HTR-8/SVneo (cell line): ENCODE measurements at places on chromosomes 6 and 20.

GRCh38 chr6:6931071-6932025 lies 176.4 kb upstream of the RREB1 start:
- DNase-seq, result no peak

- DNase-seq, result no peak
Observed at GRCh38 chr6:347232-347631, 44.3 kb upstream of the IRF4 start.

GRCh38 chr6:16840291-16840690 lies 79.0 kb upstream of the ATXN1 start:
- DNase-seq, result no peak

DNA sequence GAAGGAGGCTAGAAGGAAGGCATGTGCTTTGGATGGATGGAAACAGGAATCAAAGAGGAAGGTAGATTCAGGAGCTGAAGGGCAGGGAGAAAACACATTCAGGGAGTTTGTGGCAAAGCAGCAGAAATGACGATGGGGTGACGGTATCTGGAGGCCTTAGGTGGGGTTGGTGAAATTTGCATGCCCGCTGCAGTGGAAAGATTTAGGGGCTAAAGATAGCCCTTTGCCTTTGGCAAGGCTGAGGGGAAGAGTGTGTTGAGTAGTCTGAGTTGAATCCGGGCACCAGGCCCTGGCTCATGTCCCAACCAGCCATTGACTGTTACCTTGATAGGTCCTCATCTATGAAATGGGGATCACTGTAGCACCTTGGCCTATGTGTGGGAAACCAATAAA lies 1.3 kb downstream of the GZF1 start:
- no peak for DNase-seq

DNA sequence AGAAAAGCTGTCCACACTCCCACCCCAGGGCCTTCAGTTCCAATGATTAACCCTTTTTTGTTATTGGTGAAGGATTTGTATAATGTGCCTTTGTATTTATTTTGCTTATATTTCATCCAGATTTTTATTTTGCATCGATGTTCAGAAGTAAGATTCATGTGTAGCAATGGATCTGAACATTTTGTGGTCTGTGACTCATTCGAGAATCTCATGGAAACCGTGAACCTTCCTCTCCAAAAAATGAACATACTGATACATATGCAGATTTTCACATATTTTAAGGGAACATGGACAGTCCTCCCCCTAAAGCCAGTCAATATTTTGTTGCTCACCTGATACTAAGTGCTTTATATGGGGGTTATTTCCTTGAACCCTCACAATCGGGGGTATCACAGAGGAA lies 421.8 kb upstream of the SOX4 start:
- DNase-seq, result no peak

GRCh38 chr6:9412951-9413559 lies 977.7 kb upstream of the SLC35B3 start:
- peak; percentile 19 for DNase-seq

DNA sequence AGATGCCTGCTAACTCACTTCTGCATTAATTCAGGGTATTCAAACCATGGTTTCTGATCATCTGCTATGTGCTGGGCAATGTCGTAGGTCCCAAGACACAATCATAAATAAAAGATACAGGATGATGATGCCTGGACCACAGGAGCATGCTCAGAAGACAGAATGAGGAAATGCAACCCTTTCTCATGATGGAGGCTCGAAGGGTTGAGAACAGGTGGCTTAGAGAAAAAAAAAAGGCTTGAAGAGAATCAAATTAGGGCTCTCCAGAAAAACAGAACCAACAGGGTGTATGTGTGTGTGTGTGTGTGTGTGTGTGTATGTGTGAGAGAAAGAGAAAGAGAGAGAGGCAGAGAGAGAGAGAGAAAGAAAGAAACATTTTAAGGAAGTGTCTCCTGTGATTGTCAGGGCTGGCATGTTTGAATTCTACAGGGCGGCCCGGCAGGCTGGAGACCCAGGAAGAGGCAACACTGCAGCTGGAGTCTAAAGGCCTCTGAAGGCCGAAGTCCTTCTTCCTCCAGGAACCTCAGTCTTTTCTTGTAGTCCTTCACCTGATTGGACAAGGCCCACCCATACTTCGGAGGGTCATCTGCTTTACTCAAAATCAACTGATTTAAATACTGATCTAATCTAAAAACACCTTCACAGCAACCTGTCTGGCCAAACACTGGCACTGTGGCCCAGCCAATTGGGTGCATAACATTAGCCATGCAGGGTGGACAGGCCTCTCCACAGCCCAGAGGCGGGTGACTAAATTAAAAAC lies 143.8 kb downstream of the ERMARD start:
- DNase-seq, result no peak

- no peak for DNase-seq
Observed at GRCh38 chr6:20610636-20611370, 76.5 kb downstream of the CDKAL1 start.

DNA sequence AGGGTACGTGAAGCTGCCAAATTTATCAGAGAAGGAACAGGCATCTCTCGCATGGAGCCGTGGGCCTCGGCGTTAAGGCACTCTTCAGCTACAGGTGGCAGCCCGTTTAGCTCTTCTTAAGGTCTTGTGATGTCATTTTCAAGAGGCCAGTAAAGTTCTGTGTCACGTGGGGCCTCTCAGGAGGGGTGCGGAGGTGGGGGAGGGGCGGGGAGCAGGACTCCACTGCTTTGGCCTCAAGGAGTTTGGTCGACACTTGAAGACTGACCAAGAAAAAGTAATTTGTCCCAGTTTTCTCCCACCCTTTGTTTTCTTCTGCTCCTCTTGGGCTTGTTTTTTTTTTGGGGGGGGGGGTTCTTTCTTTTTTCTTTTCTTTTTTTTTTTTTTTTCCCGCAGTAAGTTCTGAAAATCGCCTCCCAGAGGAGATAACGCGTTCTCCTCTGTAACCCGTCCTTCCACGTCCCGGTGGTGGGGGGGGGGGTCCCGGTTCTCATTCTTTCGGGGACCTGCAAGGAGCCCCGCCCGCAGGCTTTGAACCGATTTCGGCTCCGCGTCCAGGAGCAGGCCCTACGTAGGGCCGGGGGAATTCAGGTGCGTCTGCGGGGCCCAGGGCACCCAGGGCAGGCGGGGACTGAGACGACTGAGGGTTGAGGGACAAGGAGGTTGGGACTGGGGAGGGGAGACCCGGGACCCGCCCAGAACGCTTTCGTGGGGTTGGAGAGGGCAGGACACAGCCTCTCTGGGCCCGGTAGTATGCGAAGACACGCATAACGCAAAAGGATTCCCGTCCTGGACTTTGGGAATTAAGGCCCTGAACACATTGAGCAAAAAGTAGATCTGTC lies 26.0 kb downstream of the GPX6 start:
- DNase-seq, result peak; percentile 86

DNA sequence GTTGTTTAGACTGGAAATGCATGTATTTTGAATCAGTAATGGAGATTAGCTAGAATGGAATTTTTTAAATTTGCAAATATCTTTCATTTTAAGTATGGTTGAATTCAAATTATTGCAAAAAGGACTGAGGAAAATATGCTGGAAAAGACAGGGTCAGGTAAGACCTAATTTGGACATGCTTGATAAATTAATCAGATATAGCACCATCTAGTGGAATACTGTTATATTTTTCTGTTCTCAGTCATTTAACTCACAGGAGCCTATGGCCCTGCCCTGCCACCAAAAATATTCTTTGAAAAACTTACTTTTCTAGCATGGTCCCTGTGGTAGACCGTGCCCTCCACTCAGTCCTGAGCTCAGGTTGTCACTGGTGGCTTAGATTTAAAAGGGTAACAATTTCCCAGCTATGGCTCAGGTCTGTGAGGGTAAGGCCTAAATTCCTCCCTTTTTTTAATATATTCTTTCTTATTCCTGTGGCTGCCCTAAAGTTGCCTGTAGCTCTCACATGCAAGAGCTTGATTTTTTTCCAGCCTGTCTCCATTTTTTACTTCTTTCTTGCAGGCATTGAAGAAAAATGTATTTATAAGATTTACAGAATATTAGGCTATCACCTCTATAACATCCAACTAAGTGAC lies 25.3 kb upstream of the KIAA1586 start:
- peak; percentile 69 for DNase-seq

- DNase-seq, result no peak
Observed at GRCh38 chr6:32906539-32906938, 34.3 kb downstream of the HLA-DMB start.

GRCh38 chr6:163367497-163368183 lies 46.9 kb upstream of the QKI start:
- no peak for DNase-seq

DNA sequence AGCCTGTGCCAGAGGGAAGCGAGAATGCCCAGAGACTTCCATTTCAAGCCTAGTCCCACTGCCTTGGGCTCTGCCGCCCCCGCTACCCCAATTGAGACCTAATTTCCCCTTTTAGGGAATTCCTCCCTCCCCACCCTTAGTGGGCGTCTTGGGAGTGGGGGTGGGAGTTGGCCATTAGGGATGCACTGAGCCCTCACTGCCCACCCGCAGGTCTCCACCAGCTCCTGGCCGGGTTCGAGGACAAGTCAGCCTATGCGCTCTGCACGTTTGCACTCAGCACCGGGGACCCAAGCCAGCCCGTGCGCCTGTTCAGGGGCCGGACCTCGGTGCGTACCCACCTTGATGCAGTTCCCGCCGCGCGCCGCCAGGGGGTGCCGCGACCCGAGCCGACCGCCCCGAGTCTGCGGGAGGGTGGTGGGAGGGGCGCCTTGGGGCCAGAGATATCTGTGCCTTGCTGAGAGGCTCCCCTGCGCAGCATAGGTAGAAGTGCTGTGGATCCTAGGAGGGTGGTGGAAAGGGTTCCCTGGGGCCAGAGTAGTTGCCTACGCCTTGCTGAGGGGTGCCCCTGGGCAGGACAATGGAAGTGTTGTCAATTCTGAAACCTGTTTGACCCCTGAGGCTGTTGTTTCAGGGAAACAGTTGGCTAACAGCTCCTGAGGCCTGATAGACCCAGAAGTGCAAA lies 9.2 kb downstream of the ITPA start:
- DNase-seq, result peak; percentile 53

DNA sequence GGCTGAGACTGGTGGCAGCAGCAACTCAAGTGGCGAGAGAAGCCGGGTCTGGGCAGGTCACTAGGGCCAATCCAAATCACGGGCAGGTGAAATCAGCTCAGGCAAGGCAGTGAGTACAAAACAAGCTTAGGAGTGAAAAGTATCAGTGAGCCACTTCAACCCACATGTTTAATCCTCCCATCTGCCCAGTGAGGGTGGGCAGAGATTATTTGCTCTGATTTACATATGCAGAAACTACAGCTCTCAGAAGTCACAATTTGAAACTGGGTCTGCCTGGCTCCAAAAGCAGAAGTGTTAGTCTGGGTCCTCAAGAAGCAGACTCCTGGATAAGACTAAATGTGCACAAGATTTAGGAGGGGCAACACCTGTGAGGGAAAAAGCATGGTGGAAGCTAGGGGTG lies 173.7 kb upstream of the LRFN2 start:
- no peak for DNase-seq

- DNase-seq, result peak; percentile 13
Observed at GRCh38 chr20:235891-236290, 8.8 kb downstream of the DEFB129 start.
